ENCODE measurements at places on chromosomes 3 and 15.

GRCh38 chr3:70740071-70740470 is 427.6 kb upstream of the MDFIC2 start:
- DNase-seq: no peak

GRCh38 chr15:98923579-98923978 is 84.0 kb downstream of the PGPEP1L start:
- no peak for DNase-seq

- no peak for DNase-seq
Measured at GRCh38 chr3:176571926-176572325, 625.4 kb downstream of the TBL1XR1 start.

GRCh38 chr3:58214484-58215316 is 3.9 kb upstream of the DNASE1L3 start:
- peak; percentile 28 for DNase-seq

DNA sequence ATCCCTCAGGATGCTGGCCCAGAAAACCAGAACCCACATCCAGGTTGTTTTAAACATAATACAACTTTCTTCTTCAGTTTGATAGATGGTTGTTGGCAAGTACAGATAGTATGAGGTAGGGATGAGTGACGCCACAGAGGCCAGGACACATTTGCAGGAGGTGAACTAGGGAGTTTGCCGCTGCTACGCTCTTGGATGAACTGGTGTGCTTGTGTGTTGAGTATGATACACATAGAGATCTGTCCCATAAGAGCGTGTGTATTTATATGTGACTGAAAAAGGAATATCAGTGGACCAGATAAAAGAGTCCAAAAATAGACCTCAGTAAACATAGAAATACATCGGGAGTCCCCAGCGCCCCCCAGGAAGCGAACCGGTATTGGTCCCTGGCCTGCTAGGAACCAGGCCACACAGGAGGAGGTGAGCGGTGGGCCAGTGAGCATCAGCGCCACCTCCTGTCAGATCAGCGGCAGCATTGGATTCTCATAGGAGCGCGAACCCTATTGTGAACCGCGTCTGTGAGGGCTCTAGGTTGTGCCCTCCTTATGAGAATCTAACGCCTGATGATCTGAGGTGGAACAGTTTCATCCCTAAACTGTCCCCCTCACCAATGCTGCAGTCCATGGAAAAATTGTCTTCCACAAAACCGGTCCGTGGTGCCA is 98.1 kb downstream of the LRRK1 start:
- DNase-seq: no peak

Measured in T-helper 1 cell (primary cell).